ENCODE measurements at places on chromosomes 7 and 10. TPM values are rescaled to one million over a fixed set of nuclear protein-coding genes. Genes with fewer than 3 reads are reported as not detected.

DNA sequence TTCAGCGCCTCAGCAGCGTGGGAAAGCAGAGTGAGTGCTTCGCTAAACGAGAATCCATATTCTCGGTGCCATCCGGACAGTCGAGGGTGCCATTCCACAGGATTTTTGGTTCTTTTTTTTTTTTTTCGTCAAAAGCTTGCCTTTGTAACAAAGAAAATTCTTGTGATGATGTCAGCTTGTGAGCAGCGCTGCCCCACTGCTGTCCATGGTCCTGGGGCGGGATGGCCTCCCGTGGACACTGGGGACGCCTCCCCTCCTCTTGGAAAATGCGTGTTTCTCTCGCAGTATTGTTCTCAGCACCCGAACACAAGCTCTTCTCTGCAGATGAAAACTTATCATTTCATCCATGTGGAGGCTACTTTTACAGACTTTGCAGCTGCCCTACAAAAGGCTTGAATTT, 477.4 kb downstream of the TCERG1L start:
- H3K4me1 ChIP-seq: no peaks in the 10 kb centered on the region
- H3K36me3 ChIP-seq: no peaks in the 10 kb centered on the region
- H3K27ac ChIP-seq: no peak overlapping the region
- no peaks in the 10 kb centered on the region for H3K27me3 ChIP-seq
- no peak for DNase-seq

GRCh38 chr10:76033457-76034196, 602.2 kb downstream of the LRMDA start:
- no peak overlapping the region for H3K4me3 ChIP-seq
- no peak overlapping the region for H3K27ac ChIP-seq
- DNase-seq: no peak
- no peaks in the 10 kb centered on the region for H3K36me3 ChIP-seq

GRCh38 chr7:130901209-130901783, 167.3 kb upstream of the KLF14 start:
- no peak for DNase-seq
- peaks cover 82% of the 10 kb centered on the region for H3K4me1 ChIP-seq
- H3K4me3 ChIP-seq: no peak overlapping the region

DNA sequence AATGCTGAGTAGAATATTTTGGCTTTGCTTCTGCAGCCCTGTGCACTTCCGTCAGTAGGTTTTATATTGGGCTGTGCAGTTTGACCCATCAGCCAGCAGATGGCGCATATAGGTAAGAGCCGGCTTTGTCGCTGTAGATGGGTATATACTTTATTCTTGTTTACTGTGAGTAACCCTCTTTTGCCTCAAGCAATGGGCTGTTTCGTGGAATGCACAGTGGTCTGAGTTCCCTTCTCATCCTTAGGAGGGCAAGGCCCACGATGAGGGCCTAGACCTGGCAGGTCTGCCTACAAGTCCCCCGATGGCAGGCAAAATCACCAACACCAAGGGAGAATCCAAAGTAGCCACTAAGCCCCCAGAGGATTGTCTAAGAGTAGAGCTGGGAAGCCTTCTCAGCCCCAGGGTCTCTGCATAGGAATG, 1002.9 kb upstream of the KCND2 start:
- H3K27ac ChIP-seq: no peak overlapping the region
- no peak for DNase-seq
- no peak overlapping the region for H3K4me3 ChIP-seq

Gene MKRN1
- total RNA-seq: 127 TPM

Gene PSMA2
- 59.1 TPM for total RNA-seq

- no peak overlapping the region for H3K27ac ChIP-seq
- H3K4me3 ChIP-seq: no peak overlapping the region
- H3K36me3 ChIP-seq: no peaks in the 10 kb centered on the region
- H3K4me1 ChIP-seq: no peaks in the 10 kb centered on the region
- no peak for DNase-seq
- H3K27me3 ChIP-seq: no peaks in the 10 kb centered on the region
Observed at GRCh38 chr7:52936750-52937149, 98.7 kb upstream of the POM121L12 start.

DNA sequence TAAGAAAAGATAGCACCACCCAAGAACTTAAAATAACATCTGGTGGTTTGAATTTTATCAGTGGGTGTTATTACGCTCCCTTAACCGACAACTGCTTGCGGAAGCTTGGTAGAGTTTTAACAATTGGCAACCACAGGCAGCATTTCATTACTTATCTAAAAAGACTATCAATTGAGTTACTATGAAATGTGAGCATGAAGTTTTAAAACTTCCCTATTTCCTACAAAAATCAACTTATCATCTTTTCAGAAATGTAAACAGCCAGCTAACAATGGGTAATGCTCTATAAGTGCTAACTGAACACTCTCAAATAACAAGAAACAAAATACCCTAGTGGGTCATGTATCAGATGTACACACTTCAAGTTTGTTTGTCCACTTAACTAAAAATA, 68.8 kb downstream of the OSBPL3 start:
- H3K27ac ChIP-seq: peak overlapping the region; percentile 62
- no peaks in the 10 kb centered on the region for H3K27me3 ChIP-seq
- peak; percentile 68 for DNase-seq
- H3K4me3 ChIP-seq: peak overlapping the region; percentile 70

- H3K4me3 ChIP-seq: no peak overlapping the region
- DNase-seq: no peak
- H3K27me3 ChIP-seq: no peaks in the 10 kb centered on the region
Observed at GRCh38 chr10:108014145-108014901, 849.8 kb upstream of the SORCS1 start.

DNA sequence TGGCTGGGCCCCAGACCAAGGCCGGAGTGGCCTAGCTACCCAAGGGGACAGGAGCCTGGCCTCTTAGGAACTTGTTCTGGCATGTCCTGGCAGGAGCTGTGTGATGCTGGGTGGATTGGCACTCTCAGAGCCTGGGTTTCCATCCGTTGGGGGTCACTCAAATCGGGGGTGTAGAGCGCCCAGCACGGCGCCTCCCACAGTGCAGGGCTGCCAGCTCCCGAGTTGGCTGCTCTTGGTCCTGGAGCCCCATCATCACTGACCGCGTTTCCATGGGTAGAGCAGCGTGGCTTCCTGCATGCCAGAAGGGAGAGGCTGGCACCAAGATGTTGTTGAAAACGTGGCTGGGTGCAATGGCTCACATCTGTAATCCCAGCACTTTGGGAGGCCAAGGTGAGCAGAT, 70.3 kb downstream of the UNCX start:
- no peaks in the 10 kb centered on the region for H3K4me1 ChIP-seq
- no peak for DNase-seq
- no peaks in the 10 kb centered on the region for H3K36me3 ChIP-seq
- no peak overlapping the region for H3K27ac ChIP-seq

- H3K4me3 ChIP-seq: no peak overlapping the region
- no peaks in the 10 kb centered on the region for H3K4me1 ChIP-seq
- H3K36me3 ChIP-seq: no peaks in the 10 kb centered on the region
Observed at GRCh38 chr7:77475181-77475580, 59.0 kb upstream of the GSAP start.
